ENCODE measurements at places on chromosomes 16 and 17.

- no peak for DNase-seq
These were observed 46.8 kb downstream of the RNF112 start for GRCh38 chr17:19457830-19458271.

DNA sequence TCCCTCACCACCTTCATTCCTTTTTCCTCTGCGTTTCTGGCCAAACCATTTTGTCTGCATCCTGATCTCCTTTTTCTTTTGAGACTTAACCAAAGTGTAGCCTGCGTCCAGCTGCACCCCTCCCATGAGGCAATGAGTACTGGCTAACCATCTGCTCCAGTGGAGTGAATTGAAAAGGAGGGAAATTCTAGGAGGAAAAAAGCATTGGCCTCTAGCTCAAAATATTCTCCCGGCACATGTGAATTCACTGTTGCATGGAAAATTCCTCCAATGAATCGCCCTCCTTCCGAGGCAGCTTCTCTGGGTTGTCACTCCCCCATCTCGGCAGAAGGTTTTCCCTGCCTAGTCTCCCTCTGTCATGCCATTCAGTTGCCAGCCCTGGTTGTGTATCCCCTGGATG lies 5.6 kb downstream of the RAP1GAP2 start:
- no peak for DNase-seq

- no peak for DNase-seq
These were observed 18.2 kb downstream of the ALOX15B start for GRCh38 chr17:8056976-8057625.

DNA sequence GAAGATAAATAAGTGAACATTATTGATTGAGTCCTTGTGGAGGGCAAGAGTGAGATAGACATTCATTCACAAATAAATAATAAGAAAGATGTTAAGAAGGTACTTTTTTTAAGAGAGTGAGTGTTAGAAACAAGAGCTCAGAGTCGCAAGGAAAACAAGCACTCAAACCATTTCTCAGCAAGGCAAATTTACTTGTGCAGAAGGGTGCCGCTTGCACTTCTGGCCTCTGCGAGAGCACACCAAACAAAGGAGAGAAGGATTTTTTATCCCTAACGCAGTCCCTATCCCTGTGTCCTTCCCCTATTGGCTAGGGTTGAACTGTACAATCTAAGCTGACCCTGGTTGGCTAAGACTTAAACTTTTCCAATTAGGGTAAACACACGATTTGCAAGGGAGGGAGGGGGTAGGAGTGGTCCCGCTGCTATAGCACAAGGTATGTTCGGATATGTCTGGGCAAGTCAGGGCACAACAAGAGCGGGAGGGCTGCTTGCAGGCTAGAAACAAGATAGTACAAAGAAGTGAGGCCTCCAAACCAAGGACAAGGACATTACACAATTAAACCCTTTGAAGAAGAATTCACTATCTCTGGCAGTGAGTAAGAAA lies 156.2 kb downstream of the PPM1E start:
- DNase-seq: no peak

- DNase-seq: no peak
These were observed 6.5 kb upstream of the ZNF469 start for GRCh38 chr16:88375996-88376834.

DNA sequence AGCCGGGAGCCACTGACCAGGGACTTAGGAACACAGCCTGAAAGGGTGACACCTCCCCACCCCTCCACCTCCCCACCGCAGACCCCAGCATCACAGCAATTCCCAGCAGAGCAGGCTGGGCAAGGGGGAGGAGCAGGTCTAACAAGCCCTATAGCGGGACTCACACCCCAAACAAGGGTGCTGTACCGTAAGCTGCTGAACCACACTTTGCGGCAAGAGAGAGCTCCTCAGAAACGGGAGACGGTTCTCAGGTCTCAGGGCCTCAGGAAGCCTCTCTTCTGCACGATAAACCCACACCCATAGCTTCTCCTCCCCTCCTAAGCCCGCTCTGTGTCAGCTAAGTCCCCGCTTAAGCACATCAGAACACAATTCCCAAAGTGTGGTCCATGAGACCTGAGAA lies 11.7 kb upstream of the COTL1 start:
- no peak for DNase-seq

DNA sequence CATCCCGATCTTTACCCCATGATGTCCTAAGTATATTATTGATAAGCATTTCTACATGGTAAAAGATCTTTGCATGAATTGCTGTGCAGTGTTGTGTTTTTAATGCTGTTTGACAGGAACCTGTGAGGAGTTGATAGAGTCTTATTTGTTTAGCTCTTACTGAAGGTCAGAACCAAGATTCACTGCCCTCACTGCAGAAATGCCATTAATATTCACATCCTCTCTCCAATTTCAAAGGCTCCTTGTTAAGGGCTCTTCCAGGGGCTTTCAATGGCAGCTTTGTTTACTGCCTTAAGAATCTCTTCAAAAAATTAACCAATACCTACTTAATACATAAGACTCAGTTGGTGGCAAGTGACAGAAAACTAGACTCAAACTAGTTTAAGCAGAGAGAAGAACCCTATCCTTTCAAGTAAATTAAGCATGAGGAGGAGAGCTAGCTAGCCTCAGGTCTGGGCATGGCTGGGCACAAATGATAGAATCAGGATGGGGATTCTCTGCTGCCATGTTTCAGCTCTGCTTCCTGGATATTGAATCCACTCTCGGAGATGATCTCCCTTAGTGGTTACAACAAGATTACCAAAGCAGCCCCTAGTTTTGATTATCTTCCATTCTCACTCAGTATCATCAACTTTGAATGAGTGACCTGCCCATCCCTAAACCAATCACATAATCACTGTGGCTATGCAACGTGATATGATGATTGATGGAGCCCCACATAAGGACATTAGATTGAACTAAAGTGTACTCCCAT lies 311.8 kb downstream of the CDH11 start:
- no peak for DNase-seq

DNA sequence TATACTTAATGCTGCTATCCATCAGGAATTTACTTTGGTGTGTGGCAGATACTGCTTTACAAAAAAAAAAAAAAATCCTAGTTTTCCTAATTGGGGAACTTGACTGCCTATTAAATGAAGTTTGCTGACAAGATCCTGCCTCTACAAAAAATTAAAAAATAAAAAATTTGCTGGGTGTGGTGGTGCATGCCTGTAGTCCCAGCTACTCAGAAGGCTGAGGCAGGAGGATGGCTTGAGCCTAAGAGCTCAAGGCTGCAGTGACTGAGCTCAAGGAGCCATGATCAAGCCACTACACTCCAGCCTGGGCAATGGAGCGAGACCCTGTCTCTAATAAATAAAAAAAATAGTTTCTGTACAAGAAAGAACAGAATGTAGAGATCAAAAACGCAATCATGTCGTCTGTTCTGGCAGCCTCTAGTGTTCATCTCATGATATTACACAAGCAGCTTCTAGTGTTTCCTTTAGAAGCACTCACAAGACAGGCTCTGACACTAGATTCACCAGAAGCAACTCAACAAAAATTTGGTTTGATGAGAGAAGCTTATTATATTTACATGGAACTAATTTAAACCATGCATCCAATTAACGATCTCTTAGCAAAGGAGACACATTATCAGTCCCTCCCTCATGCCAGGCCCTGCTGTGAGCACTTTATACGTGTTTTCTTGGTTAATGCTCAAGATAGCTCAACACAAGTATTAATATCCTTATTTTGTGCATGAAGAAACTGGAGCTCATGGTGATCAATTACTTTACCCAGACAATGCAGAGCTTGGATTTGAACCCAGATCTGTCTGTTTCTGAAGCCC lies 6.8 kb upstream of the KRTAP17-1 start:
- DNase-seq: peak; percentile 62

GRCh38 chr17:78724999-78725398 lies 57.1 kb downstream of the CYTH1 start:
- DNase-seq: no peak

- DNase-seq: peak; percentile 85
These were observed 147.0 kb downstream of the HS3ST4 start for GRCh38 chr16:25838724-25839186.

DNA sequence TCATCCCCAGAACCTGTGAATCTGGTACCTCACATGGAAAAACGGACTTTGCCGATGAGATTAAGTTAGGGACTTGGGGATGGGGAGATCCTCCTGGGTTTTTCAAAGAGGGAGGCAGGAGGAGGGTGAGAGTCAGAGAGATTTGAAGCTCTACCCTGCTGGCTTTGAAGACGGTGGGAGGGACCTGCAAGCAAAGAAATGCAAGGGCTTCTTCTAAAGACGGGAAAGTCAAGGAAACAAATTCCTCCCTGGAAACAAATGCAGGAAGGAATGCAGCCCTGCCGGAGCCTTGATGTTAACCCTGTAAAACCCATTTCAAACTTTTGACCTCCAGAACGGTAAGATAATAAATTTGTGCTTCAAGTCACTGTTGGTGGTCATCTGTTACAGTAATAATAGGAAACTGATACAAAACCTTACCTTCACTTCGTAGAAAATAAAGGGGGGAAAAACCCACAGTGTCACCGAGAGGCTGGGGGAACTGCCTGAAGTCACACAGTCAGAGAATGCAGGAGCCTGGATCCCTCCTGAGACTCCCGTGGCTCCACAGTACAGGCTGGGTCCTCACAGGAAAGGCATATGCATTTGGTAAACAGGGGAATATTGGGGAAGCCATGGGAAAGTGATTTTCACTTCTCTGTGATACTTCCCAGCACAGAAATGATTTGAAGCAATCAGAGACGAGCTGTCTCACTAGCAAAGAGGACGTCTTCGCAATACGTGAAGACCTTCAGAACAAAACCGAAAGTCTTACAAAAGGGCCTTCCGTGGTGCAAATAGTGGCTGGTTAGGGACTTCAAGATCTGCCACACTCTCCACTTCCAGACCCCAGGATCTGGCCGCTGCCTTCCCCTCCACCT lies 58.9 kb upstream of the CLEC3A start:
- DNase-seq: no peak

All from eye (tissue), 1 donor.